ENCODE measurements at places on chromosomes 7 and 10.

DNA sequence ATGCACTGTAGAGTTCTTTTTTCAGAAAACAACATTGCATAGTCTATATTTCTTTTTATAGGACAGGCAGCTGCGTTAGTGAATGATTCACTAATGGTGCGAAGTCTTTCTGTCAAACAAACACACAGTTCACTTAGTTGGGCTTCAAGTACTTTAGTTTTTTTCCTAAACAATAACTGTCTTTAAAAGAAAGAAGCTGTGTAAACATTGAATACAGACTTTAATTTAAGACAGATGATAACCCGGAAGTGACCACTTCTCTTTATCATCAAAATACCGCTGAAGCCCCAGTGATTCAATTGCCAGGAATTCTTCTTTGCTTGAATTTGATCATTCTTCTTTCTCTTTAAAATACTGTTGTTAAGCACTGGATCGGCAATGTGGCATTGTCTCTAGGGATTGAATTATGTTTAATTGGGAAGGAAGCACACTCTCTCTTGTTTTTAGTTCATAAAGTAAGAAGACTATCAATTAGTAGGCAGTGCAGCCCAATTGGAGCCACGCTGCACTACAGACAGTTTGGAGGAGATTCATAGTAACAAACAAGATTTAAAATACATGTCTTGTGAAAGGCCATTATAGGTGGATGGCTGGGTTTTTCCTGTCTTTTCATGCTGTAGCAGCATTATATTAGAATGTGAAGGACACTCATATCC is 30.4 kb downstream of the CNTNAP2 start:
- no peak for DNase-seq

DNA sequence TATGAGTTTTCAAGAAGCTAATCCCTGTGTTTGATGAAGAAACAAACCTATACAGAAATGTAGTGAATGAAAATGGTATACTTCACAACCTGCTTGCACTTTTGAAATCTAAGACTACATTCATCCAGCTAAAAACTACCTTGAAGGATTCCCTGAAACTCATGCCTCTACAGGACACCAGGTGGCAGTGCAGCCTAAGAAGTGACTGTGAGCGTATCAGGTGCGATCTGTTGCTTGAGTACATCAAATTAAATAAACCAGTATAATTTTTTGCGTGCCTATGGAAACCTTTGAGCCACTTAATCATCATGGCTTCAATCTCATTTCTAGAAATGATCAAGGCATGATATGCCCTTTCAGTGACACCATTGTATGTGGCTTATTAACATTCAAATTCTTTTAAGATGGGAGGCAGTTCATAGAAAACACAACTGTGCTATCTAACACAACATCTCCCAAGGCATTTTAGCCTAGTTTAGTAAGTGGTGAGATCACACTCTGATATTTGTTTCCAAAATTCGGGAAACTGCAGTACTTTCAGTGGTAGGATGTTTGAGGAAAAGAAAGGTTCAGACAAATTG is 57.4 kb downstream of the PPP1R17 start:
- peak; percentile 10 for DNase-seq

- peak; percentile 90 for DNase-seq
Observed at GRCh38 chr10:72331575-72332422, 22.9 kb downstream of the DNAJB12 start.

- DNase-seq = no peak
Observed at GRCh38 chr7:97126483-97127171, 9.1 kb downstream of the SDHAF3 start.

DNA sequence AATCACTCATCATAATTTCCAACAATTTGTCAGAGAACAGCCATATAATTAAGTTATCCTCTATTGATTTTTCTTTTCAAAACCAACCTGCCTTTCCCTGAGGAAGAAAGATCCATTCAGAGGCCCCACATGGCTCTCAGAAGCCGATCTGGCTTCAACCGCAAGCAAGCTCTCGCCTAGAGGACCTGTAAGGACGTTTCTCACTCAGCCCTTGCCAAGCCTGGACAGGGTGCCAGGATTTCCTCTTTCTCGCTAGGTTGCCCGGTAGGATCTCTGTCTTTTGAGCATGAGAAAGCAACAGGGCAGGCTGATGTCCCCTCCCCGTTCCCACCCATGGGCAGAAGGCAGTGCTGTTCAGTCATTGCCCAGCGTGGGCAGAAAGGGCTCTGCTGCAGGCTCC is 13.0 kb downstream of the AIFM2 start:
- DNase-seq = no peak

GRCh38 chr7:70353330-70353945 is 755.2 kb downstream of the AUTS2 start:
- no peak for DNase-seq

DNA sequence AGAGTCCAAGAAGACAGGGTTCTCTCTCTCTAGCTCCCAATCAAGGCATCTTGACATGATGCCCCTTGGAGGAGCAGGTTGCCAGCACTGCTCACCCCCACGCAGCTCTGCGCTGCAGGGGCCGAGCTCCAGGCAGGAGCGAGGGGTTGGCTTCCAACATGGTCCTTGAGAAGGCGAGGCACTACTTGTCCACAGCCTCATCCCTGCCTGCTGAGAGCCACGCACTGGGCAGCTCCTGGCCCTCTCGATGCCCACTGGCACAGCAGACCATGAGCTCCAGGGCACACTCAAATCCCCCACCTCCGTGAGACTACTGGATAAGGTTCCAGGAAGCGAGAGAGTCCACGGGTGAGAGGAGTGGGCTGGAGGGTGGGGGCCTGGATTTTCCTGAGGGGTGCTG is 31.1 kb downstream of the RAMP3 start:
- DNase-seq = no peak

All from CD4-positive, alpha-beta T cell treated with Interleukin-17A for 4 hours (primary cell).